ENCODE measurements at places on chromosomes 5 and 9. TPM values are rescaled to one million over a fixed set of nuclear protein-coding genes. Genes with fewer than 3 reads are reported as not detected.

GRCh38 chr5:159638954-159639559, 277.2 kb upstream of the ADRA1B start:
- no peak overlapping the region for H3K4me3 ChIP-seq
- H3K4me1 ChIP-seq, result no peaks in the 10 kb centered on the region
- no peak overlapping the region for H3K27ac ChIP-seq
- no peak for DNase-seq
- no peaks in the 10 kb centered on the region for H3K36me3 ChIP-seq

- H3K27ac ChIP-seq, result no peak overlapping the region
- no peaks in the 10 kb centered on the region for H3K27me3 ChIP-seq
- H3K4me1 ChIP-seq, result peaks cover 3% of the 10 kb centered on the region
- H3K4me3 ChIP-seq, result no peak overlapping the region
- DNase-seq, result no peak
- no peaks in the 10 kb centered on the region for H3K36me3 ChIP-seq
Observed at GRCh38 chr9:33354651-33355211, 47.6 kb downstream of the AQP7 start.

- H3K4me3 ChIP-seq, result no peak overlapping the region
- H3K4me1 ChIP-seq, result no peaks in the 10 kb centered on the region
- DNase-seq, result no peak
- H3K36me3 ChIP-seq, result no peaks in the 10 kb centered on the region
Observed at GRCh38 chr9:5288591-5288990, 15.9 kb downstream of the RLN2 start.

Gene IFNB1
- total RNA-seq, result not detected

- DNase-seq, result no peak
- no peaks in the 10 kb centered on the region for H3K4me1 ChIP-seq
Observed at GRCh38 chr9:130626249-130626996, 38.0 kb upstream of the PRDM12 start.

Gene CDC25C
- total RNA-seq, result 0.60 TPM

DNA sequence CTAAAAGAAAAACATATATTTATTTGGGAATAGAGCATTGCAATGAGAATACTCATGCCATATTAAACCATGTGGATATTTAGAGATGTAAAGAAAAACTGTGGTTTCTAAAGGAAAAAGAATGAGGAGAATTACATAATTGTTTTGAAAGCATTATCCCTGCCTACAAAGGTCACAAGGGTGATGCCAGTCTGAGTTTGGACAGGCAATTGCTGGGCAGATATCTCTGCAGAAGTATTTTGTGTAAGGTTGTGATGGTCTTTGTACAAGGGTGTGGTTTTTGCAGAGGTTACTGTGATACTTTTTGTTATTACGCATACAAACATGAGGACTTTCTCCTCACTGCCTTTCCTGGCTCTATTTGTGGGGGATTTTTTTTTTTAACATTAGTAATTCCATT, 2022.9 kb upstream of the CDH6 start:
- H3K4me3 ChIP-seq, result no peak overlapping the region
- no peaks in the 10 kb centered on the region for H3K36me3 ChIP-seq
- H3K4me1 ChIP-seq, result no peaks in the 10 kb centered on the region
- H3K27me3 ChIP-seq, result no peaks in the 10 kb centered on the region
- DNase-seq, result no peak

DNA sequence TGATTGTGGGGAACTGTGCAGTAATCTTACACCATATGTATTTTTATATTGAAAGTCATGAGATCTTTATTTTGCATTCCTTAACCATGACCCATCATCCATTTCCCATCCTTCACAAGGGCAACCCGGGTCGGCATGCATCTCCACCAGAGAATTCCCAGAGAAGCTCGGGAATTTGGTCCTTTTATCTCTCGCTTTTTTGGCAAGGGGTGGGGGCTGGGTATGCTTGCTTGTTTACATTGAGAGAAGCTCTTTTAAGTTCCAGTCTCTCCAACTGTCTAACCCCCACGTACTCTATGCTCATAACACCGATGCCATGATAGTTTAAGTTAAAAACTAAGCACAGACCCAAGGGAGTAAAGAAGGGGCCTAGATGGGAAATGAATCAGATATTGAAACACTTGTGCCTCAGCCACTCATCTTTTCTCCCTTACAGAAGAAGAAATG, 109.9 kb upstream of the NFIB start:
- H3K27ac ChIP-seq, result no peak overlapping the region
- no peaks in the 10 kb centered on the region for H3K27me3 ChIP-seq
- H3K4me3 ChIP-seq, result no peak overlapping the region
- H3K4me1 ChIP-seq, result peaks cover 19% of the 10 kb centered on the region
- DNase-seq, result no peak

Gene PCDHB15
- total RNA-seq, result 6.5 TPM

- no peaks in the 10 kb centered on the region for H3K4me1 ChIP-seq
- no peak for DNase-seq
- H3K4me3 ChIP-seq, result no peak overlapping the region
- no peak overlapping the region for H3K27ac ChIP-seq
- H3K27me3 ChIP-seq, result no peaks in the 10 kb centered on the region
- no peaks in the 10 kb centered on the region for H3K36me3 ChIP-seq
Observed at GRCh38 chr5:39253196-39253595, 33.8 kb upstream of the FYB1 start.

Gene ARL10
- 12.6 TPM for total RNA-seq

Gene EIF4E1B
- not detected for total RNA-seq

Gene BAAT
- not detected for total RNA-seq
